ENCODE measurements at places on chromosomes 2 and 18.

GRCh38 chr2:68172990-68173700, 15.5 kb downstream of the PNO1 start:
- DNase-seq = no peak

- DNase-seq = no peak
Observed at GRCh38 chr2:138985881-138986280, 205.7 kb upstream of the NXPH2 start.

DNA sequence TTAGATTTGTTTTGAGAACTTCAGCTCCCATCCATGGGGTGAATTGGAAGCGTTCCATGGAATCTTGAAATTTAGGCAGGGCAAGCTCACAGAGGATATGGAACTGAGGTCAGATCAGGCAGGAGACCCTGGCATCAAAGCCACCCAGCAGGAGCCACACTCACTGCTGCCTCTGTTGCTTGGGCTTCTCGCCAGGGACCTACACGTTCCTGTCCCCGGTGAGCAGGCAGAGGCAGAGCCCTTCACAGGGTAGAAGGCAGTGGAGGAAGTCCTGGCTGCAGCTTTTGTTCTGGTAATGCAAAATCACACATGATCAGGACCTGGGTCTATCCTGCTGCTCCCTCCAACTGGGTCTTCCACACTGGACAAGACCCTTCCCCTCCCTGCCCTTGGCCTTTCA, 42.1 kb downstream of the CAPN13 start:
- no peak for DNase-seq

DNA sequence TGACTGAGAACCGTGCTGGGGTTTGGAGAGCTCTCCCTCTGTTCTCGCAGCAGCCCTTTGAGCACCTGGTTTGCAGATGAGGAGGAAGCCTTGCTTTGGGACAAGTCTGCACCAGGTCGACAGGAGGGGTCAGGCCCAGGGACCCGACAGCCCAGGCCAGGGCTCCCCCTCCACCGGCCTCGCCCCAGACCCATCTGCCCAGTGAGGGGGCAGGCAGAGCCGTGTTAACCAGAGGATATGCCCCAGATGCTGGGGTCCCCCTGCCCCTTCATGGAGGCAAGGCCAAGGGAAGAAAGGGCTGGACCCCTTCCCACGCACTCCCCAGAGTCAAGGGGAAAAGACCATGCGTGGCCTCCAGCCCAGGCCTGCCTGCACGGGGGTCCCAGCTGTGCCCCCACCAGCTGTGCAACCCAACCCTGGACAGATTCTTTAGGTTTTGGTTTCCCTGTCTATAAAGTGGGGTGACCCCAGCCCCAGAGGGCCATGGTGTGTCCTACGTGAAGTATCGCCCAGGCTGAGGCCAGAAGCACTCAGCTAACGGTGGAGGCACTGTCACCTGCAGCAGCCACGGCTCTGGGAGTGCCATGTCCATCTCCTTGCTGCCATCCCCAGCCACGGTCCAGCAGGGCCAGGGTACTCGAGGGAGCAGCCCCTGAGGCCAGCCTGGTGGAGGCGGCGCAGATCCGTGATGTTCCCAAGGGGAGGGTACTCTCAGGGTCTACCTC, 4.8 kb upstream of the SNED1 start:
- DNase-seq = no peak

DNA sequence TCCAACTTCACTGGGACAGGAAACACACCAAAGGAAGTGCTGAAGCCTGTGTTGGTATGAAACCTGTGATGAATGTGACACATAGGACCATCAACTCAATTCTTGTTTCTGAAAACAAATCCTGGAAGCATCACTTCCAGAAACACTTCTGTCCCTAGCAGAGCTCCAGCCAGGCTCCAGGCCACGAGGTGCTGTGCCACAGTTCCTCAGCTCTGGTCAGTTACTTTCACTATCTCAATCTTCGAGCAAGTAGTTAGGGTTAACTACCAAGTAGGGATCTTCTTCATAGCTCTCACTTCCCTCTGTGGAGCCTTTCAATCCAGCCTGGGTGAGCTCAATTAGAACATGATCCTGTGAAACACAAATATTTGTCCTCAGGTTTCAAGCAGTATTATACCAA, 3.6 kb upstream of the LCT start:
- DNase-seq = no peak

DNA sequence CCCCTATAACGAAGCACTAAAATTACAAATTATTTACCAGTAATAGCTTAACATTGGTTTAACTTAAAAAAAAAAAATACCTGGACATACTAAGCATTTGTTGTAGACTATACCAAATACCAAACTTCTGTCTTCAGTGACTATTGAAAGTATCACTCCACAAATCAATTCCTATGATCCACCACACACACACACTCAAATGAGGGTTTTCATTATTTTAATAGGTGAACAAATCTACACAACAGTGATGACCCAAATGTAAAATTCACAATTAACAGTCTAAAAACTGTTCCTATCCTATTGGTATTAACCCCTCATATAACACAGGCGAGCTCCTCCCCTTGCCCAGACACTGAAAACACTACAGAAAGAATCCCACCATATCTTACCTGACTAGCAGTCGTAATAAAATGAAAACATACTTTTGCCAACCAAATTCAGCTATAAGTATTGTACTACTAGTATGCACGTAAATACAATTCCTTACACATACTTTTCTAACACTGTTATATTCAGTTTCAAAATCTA, 2.5 kb downstream of the SP3 start:
- DNase-seq = no peak

DNA sequence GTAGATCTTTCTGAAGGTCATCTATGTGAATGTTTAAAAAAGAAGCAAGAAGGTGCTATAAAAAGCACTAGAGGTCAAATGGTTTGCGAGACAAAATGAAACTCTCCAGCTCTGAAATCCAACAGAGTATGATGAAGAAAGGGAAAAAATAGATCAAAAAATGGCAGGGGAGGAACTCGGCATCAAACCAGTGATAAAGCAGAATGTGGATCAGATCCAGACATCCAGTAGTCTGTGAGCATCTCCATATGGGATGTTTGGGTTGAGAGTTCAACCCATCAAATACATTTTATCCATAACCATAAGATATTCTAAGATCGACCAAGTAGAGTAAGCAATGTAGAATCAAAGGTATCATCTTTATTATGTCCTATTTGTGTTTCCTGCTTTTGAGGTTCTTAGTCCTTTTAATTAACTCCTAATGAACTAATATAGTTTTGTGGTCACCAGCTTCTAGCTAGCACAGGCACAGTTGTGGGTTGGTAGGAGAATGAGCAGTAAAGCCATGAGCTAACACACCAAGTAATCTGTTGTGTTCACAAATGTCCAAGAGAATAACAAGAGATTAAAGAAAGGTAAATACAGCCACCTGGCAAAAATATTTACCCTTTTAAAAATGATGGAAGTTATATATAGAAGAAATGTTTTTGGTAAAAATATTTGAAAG, 160.9 kb downstream of the NEDD4L start:
- no peak for DNase-seq

GRCh38 chr2:191366199-191366598, 121.0 kb downstream of the MYO1B start:
- DNase-seq = no peak

DNA sequence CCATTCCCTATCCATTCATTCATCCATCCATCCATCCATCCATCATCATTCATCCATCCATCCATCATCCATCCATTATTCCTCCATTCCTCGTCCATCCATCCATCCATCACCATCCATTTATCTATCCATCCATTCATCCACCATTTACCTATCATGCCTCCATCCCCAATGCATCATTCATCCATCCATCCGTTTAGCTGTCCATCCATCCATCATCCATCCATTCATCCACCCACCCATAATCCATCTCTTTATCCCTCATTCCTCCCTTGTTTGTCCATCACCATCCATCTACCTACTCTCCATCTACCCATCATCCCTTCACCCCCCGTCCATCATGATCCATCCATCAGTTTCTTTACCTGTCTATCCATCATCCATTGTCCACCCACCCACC, 13.6 kb downstream of the NFATC1 start:
- DNase-seq = no peak

DNA sequence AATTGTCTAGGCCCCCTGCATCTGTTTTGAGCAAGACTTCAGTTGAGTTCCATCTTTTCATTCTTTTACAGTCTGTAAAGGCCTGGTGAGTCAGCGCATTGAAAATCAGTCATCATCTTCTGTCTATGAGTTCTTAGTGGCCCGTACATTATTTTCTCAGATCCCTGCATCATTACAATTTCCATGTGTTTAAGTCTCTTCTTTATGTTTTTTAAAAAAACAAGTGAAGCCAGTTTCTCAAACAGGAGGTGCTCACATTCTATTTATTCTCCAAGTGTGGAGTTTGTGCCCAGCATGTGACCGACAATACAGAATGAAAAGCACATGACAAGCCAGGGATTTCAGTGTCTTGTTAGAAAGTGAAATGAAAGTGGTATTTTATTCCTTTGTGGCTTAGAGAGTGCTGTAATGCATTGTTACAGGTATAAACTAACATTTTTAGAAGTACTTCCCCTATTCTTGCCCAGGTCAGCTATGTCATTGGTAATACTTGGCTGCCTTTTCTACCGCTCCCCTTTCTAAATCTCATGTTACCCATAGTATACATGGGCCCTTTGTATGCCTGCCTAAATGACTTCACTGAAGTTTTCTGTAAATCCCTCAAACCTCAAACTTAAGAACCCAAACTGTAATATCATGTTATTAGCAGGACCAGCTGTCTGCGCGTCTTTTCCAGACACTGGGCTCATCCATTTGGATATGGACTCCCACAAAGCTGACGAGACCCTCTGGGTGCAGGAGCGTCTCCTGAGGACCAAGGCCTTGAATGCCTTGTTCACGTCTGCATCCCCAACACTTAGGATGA, 67.6 kb downstream of the FEZ2 start:
- no peak for DNase-seq

DNA sequence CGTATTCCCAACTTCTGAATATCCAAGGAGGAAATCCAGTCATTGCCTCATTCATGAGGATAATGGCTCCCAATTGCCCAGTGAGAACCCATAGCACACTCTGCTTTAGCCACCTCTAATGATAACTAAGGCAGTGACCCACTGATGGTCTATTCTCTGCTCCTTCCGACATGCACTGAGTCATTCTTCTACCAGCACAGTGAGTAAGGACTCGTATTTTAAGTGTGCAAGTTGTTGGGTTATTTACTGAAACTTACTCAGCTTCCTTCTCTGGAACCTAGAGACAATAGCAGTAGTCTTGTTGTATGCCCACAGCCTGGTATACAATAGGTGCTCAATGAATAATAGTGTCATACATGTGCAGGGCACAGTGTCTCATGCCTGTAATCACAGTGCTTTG, 81.1 kb upstream of the ZNF397 start:
- no peak for DNase-seq

GRCh38 chr2:119838179-119838578, 78.5 kb downstream of the PTPN4 start:
- no peak for DNase-seq

- no peak for DNase-seq
Observed at GRCh38 chr2:239594019-239594771, 193.4 kb upstream of the HDAC4 start.

- no peak for DNase-seq
Observed at GRCh38 chr2:121104721-121105141, 180.3 kb downstream of the TFCP2L1 start.

GRCh38 chr2:50039445-50039844, 885.1 kb upstream of the FSHR start:
- no peak for DNase-seq

- DNase-seq = no peak
Observed at GRCh38 chr2:1446301-1446700, 33.0 kb downstream of the TPO start.

DNA sequence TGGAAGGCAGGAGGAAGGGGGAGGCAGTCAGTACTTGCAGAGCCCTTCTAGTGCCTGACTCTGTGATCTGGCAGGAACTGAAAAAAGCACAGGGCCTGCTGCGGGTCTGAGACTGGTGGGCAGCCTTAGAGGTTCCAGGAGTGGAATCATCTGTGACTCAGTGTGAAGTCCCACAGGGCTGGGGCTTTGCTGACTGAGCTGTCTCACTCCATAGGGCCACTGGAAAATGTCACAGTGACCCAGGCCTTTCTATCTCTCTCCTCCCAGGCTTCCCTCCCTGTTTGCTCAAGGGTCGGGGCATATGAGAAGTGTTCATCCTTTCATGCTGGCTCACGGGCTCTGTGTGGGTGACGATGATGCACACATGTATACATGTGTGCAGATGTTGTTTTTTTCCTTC, 47.1 kb upstream of the ZFP36L2 start:
- DNase-seq = no peak

GRCh38 chr2:121309801-121310200, 24.8 kb upstream of the TFCP2L1 start:
- no peak for DNase-seq

DNA sequence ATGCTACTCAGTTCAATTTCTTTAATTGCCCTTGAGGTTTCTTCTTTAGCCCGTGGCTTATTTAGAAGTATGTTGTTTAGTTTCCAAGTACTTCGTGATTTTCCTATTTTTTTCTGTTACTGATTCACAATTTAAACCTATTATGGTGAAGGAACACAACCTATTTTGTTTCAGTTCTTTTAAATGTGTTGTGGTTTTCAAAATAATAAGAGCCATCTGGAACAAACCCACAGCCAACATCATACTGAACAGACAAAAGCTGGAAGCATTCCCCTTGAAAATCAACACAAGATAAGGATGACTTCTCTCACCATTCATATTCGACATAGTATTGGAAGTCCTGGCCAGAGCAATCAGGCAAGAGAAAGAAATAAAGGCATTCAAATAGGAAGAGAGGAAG, 155.2 kb downstream of the GALNT1 start:
- DNase-seq = no peak

DNA sequence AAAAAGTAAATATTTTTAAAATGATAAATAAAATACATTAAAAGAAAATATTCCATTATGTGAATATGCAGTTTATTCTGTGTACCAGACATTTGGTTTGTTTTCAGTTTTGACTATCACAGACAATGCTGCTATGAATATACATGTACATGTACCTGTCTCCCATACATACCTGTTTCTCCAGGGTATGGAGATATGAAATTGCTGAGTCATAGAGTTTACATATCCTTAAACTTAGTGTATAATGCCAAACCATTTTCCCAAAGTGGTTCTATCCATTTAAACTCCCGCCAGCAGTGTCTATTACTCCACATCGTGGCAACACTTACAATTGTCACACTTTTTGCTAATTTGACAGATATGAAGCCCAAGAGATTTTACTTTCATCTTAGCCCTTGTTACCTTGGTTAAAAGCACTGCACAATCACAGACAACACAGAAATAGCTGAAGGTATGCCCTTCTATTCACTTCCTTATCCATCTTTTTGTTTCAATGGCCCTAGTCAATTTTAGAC, 56.3 kb downstream of the ZNF521 start:
- DNase-seq = no peak

- no peak for DNase-seq
Observed at GRCh38 chr2:20669562-20670314, 2.8 kb downstream of the GDF7 start.

- DNase-seq = no peak
Observed at GRCh38 chr2:95551055-95551568, 40.7 kb upstream of the TRIM43 start.

DNA sequence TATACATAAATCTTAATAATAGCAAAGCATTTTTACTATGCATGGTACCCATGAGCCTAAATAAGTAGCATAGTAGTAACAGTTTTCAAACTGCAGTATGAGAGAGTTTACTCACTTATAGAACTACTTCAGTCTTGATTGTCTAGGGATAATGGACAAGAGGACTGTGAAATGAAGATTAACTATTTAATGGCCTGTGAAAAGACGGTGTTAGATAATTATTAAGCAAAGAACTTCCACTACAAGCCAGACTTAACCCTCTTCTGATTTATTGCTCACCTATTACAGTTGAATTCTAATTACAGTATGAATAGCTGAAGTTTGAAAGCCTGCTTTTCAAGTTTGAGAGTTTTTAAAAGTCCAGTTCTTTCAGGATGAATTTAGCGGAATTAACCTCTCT, 18.9 kb downstream of the PIK3C3 start:
- no peak for DNase-seq

Measured in activated T-cell treated with anti-CD3 and anti-CD28 coated beads for 1 hour (primary cell).